ENCODE measurements at places on chromosomes 1 and 21. TPM values are rescaled to one million over a fixed set of nuclear protein-coding genes. Genes with fewer than 3 reads are reported as not detected.

GUCA2A gene
- not detected for total RNA-seq

CRABP2 gene
- total RNA-seq: 11.6 TPM

EIF2D gene
- 59.9 TPM for total RNA-seq

ZNF697 gene
- 4.2 TPM for total RNA-seq

CYP4A22 gene
- total RNA-seq: not detected

PTCH2 gene
- 2.1 TPM for total RNA-seq

CASQ1 gene
- total RNA-seq: not detected

MPL gene
- not detected for total RNA-seq

NOS1AP gene
- total RNA-seq: 5.9 TPM

DNA sequence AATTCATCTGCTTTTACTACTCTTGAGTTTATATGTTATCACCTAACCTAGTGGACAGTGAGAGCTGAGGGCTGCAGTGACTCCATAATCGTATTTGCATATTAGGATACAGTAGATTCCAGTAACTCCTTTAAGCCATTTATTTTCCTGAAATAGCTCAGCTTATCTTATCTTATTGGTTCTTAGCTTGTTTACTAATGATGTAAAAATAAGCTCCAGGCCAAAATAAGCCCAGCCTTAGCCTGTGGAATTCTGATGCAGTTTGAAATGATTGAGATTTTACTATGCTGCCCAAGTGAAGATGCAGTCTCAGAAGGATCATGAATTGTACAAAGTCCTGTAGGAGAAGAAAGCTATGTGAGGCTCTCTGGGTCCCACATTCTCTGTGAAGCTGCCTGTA lies 18.1 kb downstream of the ATP1A1 start:
- no peaks in the 10 kb centered on the region for H3K36me3 ChIP-seq
- H3K4me3 ChIP-seq: no peak overlapping the region
- H3K27me3 ChIP-seq: no peaks in the 10 kb centered on the region
- no peak overlapping the region for H3K27ac ChIP-seq
- no peaks in the 10 kb centered on the region for H3K4me1 ChIP-seq
- DNase-seq: no peak

DNA sequence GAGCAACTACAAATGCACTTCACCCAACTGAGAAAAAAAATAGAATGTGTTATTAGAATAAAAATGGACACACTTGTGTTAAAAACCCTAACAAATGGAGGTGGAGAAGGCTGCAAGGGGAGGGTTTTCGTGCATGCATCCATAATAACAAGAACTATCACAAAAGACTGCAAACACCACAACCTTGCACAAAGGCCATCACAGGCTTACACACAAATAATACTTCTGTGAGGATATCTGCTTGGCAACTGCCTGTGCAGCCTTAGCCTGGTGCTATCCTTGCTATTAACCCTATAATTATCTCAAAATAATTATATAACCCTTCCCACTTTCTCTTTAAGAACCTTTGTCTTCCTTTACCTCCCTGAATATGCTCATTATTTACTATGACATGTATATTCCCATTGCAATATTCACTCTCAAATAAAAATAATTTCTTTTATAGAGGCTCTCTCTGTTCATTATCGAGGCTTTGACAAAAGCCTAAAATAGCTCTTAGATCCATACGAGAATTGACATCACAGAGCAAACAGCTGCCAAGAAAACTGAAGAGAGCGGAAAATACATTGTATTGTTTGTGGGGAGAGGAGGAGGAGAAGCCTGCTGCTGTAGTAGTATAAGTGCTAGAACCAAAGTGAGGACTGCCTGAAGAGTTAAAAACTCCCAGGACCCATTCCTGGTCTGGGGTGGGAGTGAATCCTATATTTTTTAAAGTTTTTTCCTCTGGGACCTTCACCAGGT lies 1768.7 kb downstream of the BRINP3 start:
- no peak overlapping the region for H3K27ac ChIP-seq
- no peak overlapping the region for H3K4me3 ChIP-seq
- H3K36me3 ChIP-seq: no peaks in the 10 kb centered on the region
- DNase-seq: no peak
- no peaks in the 10 kb centered on the region for H3K4me1 ChIP-seq

DNA sequence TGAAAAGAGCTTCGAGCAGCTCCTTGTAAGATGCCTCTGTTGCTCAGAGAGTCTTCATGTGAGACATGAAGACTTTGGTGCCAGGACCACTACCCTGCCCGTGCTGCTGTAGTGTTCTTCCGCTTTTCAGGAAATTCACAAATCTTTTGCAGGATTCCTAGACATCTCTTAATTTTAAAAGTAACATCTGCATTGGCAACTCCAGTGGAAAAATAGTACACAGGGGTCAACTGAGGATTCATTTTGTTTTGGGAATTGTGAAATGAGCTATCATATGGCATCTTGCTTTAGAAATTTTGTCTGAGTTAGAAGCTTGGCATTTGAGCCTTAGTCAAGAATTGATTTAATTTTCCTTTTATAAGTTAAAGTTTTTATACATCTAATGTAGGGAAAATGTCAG lies 7.2 kb downstream of the PRDM2 start:
- H3K27me3 ChIP-seq: no peaks in the 10 kb centered on the region
- H3K36me3 ChIP-seq: no peaks in the 10 kb centered on the region
- no peak overlapping the region for H3K4me3 ChIP-seq
- no peak for DNase-seq

DNA sequence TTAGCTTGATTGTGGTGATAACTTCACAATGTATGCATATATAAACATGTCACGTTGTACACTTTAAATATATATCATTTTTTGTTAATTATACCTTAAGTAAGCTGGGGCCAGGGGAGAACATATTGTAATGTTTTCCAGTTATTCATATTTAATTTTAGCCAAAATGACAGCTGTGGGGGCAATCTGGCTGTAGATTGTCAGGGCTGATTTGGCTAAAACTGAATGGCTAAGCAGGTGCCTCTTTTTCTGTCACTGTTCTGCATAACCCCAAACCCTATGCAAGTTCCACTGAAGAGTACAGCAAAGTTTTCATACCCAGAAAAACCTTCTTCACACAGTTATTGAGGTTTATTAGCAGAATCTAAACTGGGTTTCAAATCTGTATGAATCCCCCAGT lies 318.2 kb downstream of the PTPRC start:
- no peak overlapping the region for H3K27ac ChIP-seq
- no peaks in the 10 kb centered on the region for H3K36me3 ChIP-seq
- DNase-seq: no peak
- no peak overlapping the region for H3K4me3 ChIP-seq
- no peaks in the 10 kb centered on the region for H3K4me1 ChIP-seq

DNA sequence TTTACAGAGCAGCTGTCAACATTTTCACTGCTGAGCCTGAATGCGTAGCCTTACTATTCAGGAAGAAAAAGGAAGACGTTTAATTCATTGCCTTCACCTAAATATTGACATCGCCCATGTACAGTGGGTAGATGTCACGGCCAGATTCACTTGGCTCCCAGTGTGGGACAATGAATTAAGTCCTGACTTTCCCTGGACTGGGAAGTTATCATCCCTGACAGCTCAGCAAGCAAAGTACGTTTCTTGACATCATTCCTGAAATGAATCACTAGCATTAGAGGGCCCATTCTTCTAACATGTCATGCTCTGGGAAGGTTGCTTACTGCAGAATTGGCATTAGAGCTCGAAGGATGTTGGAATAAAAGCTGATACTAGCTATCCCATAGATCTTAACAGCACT lies 37.8 kb downstream of the LRRC53 start:
- no peak for DNase-seq
- H3K4me1 ChIP-seq: no peaks in the 10 kb centered on the region
- no peak overlapping the region for H3K27ac ChIP-seq
- no peaks in the 10 kb centered on the region for H3K27me3 ChIP-seq

DNA sequence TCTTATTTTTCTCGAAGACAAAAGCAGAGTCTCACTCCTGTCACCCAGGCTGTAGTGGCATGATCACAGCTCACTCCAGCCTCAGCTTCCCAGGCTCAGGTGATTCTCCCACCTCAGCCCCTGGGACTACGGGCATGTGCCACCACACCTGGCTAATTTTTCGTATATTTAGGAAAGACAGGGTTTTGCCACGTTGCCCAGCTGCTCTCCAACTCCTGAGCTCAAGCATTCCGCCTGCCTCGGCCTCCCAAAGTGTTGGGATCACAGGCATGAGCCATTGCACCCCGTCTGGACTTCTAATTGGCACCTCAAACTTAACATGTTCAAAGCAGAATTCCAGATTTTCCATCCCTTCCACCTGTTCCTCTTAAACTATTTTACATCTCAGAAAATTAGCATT lies 19.0 kb upstream of the LRRC8C start:
- no peak for DNase-seq
- H3K27ac ChIP-seq: no peak overlapping the region
- H3K4me3 ChIP-seq: no peak overlapping the region
- H3K36me3 ChIP-seq: no peaks in the 10 kb centered on the region
- peaks cover 10% of the 10 kb centered on the region for H3K4me1 ChIP-seq

DNA sequence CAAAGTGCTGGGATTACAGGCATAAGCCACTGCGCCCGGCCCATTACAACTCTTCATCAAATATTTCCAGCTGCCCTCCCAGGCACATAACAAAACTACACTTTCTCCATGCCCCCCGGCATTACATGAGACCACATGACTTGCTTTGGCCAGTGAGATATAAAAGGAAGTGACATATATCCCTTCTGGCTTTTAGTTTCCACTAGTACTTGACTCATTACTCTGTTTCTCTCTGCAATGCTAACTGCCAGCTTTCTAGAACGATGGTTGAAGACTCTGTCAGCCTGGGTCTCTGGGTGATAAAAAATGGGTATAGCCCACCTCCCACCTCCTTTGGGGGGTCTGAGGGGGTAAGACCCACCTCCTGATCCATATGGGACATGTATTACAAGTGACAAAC lies 24.2 kb downstream of the ABL2 start:
- H3K27ac ChIP-seq: no peak overlapping the region
- DNase-seq: no peak
- H3K36me3 ChIP-seq: no peaks in the 10 kb centered on the region

GRCh38 chr1:39635205-39635870 lies 4.1 kb downstream of the HEYL start:
- no peaks in the 10 kb centered on the region for H3K27me3 ChIP-seq
- no peak overlapping the region for H3K4me3 ChIP-seq
- no peak for DNase-seq
- H3K27ac ChIP-seq: peak overlapping the region; percentile 90
- no peaks in the 10 kb centered on the region for H3K36me3 ChIP-seq
- no peaks in the 10 kb centered on the region for H3K4me1 ChIP-seq

- no peak overlapping the region for H3K27ac ChIP-seq
- H3K36me3 ChIP-seq: no peaks in the 10 kb centered on the region
- H3K27me3 ChIP-seq: no peaks in the 10 kb centered on the region
- no peak overlapping the region for H3K4me3 ChIP-seq
- DNase-seq: no peak
- no peaks in the 10 kb centered on the region for H3K4me1 ChIP-seq
Measured at GRCh38 chr21:37348664-37349063, 17.9 kb upstream of the DYRK1A start.

DNA sequence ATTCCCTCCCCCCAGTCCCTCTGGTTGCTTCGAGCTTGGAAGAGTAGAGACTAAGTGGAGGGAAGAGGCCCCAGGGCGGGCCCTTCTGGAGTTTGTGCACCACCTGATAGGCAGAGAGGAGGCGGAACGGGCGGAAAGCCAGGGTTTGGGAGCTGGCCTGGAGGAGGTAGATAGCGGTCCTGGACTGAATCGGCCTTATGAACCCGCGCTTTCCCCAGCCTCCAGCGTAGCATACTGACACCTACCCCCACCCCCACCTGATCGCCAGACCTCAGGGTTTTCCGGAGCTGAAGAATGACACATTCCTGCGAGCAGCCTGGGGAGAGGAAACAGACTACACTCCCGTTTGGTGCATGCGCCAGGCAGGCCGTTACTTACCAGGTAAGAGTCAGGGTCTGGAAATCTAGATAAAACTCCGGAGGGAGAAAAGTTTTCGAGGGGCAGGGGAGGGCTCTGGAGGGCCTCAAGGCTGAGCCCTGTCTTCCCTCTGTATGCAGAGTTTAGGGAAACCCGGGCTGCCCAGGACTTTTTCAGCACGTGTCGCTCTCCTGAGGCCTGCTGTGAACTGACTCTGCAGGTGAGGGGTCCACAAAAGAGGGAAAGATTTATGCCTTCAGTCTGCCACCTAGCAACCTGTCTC lies 705 bp downstream of the UROD start:
- peaks cover 31% of the 10 kb centered on the region for H3K36me3 ChIP-seq
- H3K27ac ChIP-seq: peak overlapping the region; percentile 84
- no peaks in the 10 kb centered on the region for H3K27me3 ChIP-seq
- no peak overlapping the region for H3K4me3 ChIP-seq
- DNase-seq: peak; percentile 91

DNA sequence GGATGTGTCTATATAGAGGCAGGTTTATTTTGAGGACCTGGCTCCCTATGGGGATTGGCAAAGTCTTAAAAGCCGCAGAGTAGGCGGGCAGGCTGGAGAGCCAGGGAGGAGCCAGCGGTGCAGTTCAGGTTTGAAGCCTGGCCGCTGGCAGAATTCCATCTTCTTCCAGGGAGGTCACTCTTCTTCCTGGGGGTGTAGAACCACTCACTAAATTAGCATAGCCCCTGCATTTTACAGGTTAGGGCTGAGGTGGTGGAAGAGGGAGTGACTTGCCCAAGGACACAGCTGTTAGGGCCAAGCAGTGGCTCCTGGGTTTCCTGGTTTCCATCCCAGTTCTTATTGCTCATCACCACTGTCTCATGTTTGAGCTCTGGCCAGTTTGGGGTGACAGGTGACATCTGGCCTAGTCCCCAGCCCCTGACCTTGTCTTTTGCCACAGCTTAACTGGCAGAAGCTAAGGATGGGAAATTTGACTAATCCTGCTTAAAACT lies 1.4 kb downstream of the PINK1 start:
- peak; percentile 93 for DNase-seq
- H3K27ac ChIP-seq: peak overlapping the region; percentile 96
- peaks cover 22% of the 10 kb centered on the region for H3K4me1 ChIP-seq
- H3K4me3 ChIP-seq: peak overlapping the region; percentile 98
- H3K36me3 ChIP-seq: no peaks in the 10 kb centered on the region
- no peaks in the 10 kb centered on the region for H3K27me3 ChIP-seq

- peak; percentile 64 for DNase-seq
- no peak overlapping the region for H3K4me3 ChIP-seq
- H3K4me1 ChIP-seq: peaks cover 21% of the 10 kb centered on the region
- peak overlapping the region; percentile 67 for H3K27ac ChIP-seq
Measured at GRCh38 chr1:42173155-42173933, 8.8 kb upstream of the GUCA2A start.

DNA sequence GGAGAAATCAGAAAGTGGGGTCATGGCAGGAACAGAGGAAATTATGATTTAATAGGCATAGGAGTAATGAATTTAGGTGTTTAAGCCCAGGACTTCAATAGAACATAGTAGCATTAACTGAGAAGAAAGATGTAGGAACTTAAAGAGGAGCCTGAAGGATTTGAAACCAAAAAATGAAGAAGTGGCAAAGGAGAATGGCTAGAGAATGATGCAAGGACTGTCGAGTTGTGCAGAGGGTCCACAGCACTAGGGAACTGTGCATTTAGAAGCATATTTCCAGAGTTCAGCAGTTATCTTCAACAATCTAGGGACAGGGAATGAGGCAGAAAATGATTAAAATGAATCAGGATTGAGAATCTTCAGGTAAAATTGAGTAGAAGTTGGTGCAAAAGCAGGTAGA lies 328.1 kb upstream of the LYPLAL1 start:
- no peak for DNase-seq
- H3K27me3 ChIP-seq: no peaks in the 10 kb centered on the region
- H3K36me3 ChIP-seq: no peaks in the 10 kb centered on the region

GRCh38 chr1:234398849-234399381 lies 25.7 kb downstream of the COA6 start:
- H3K36me3 ChIP-seq: no peaks in the 10 kb centered on the region
- H3K27ac ChIP-seq: no peak overlapping the region
- H3K4me1 ChIP-seq: peaks cover 5% of the 10 kb centered on the region
- no peak overlapping the region for H3K4me3 ChIP-seq

GRCh38 chr21:41406340-41406739 lies 19.7 kb upstream of the MX1 start:
- H3K4me3 ChIP-seq: no peak overlapping the region
- H3K4me1 ChIP-seq: no peaks in the 10 kb centered on the region
- no peaks in the 10 kb centered on the region for H3K27me3 ChIP-seq

All from adrenal gland (tissue), 19 donors.